ENCODE measurements at places on chromosomes 13 and 19.

DNA sequence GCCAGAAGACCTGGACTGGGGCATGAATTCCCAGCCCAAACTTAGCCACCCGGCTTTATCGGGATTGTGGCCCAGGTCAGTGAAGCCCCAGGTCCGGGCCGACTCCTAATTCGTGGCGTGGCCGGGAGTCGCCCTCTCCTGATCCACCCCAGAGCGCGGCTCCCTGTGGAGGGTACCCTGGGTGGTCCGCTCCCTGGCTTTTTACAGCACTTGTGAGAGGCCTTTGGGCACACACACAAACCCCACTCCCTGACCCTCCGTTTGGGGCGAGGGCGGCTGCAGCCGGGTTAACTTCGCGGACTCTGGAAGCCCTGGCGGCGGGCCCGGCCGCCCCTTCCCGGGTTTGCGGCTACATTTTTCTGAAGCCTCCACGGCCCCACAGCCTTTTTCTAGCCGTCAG lies 56.4 kb downstream of the ZNF568 start:
- DNase-seq, result no peak

- DNase-seq, result no peak
Measured at GRCh38 chr19:5016268-5016667, 47.4 kb downstream of the KDM4B start.

DNA sequence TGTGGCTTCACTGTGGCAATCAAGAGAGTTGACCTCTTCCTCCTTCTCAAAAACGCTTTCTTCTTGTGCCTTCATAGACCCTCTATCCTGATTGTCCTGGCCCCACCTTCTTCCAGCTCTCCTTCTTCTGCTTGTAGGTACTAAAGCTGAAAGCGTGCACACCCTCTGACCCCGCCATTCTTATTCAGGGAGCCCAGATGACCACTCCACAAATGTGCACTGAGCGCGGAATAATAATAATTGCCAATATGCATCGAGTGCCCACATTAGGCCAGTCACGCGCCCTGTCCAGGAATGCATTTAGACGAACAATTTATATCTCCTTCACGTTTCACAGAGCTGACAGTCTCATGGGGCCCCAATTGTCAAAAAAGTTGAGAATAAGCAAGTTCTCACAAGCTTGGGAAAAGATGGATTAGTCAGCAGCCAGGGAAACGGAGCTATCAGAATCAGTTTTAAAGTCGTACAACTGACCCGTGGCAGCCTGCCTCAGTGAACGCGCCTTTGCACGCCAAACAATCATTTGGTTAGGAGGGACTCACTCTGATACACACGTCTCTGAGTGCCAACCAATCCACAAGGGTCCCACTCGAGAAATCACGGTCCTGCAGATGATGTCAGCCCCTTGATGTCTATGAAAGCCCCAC lies 36.7 kb upstream of the PEG3 start:
- no peak for DNase-seq

DNA sequence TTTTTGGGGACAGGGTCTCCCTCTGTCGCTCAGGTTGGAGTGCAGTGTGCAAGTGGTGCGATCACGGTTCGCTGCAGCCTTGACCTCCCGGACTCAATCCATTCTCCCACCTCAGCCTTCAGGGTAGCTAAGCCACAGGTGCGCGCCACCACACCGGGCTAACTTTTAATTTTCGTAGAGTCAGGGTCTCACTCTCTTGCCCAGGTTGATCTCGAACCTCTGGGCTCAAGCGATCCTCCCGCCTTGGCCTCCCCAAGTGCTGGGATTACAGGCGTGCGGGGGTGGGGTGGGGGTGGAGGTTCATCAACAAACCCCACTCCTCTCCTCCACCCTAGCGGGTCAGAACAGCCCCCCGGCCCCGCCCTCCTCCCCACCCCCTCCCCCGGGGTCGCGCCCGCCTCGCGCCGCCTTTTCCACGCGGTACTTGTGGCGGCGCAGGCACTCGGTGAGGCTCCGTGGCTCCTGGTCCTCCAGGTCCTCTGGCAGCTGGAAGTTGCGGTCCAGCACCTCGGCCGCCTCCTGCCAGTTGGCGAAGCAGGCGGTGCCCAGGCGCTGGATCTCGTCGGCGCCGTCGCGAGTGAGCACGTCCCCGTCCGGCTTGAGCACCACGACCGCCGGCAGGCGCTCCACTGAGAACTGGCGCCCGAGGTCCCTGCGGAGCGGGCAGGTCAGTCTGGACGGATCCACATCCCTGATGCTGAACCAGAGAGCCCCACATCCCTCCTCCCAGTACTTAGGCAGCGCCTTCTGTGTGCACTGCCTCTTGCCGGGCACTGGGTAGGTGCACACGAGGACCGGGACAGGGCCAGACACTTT lies 5.2 kb downstream of the NXNL1 start:
- DNase-seq, result no peak

DNA sequence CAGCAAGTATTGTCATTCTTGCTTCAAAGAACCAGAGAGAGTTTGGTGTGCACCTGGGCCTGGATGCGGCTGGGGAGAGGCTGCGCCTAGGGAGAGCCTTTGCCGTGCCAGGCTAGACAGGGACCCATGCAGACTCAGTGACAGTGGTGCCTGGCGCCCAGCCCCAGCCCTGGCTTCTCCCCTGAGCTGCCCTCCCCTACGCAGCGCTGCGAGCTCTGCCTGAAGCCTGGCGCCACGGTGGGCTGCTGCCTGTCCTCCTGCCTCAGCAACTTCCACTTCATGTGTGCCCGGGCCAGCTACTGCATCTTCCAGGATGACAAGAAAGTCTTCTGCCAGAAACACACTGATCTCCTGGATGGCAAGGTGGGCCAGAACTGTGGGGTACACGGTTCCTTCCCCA lies 12.0 kb downstream of the KMT2B start:
- DNase-seq, result no peak

DNA sequence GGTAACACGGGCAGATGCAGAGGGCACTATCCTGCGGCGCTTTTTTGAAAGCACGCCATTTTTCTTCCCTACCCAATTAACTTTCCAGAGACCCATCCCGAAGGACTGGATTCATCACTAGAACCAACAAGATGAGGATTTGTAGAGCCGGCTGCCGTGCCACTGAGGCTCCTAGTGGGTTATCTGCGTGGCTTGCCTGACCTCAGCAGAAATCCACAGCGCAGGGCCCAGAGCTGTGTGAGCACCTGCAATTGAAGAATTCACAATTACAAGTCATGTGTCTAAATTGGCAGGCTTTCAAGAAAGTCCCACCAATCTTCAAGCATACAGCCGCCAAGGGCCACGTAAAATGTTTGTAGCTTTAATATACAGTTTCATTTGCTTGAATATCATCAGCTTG lies 75.5 kb downstream of the ALOX5AP start:
- DNase-seq, result no peak

DNA sequence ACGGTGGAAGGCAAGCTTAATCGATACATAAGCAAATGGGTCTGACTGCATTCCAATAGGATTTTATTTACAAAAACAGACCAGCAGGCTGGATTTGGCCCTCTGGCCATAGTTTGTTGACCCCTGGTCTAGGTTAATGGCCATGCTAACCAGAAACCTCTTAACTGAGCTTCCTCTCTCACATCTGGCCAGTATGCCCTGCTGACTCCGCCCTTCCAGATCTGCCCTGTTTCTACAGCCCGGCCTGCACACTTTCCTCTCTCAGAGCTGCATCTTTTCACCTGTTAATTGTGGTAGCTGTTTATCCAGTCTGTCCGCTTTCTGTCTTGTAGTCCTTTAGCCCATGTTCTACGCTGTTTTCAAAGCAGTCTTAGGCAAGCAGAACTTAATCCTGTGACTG lies 25.6 kb downstream of the EDNRB start:
- no peak for DNase-seq

GRCh38 chr19:3100331-3100730 lies 6.2 kb downstream of the GNA11 start:
- DNase-seq, result no peak

GRCh38 chr13:32354040-32354439 lies 38.7 kb downstream of the BRCA2 start:
- DNase-seq, result no peak

- DNase-seq, result no peak
Measured at GRCh38 chr13:68369739-68370138, 1139.6 kb upstream of the PCDH9 start.

DNA sequence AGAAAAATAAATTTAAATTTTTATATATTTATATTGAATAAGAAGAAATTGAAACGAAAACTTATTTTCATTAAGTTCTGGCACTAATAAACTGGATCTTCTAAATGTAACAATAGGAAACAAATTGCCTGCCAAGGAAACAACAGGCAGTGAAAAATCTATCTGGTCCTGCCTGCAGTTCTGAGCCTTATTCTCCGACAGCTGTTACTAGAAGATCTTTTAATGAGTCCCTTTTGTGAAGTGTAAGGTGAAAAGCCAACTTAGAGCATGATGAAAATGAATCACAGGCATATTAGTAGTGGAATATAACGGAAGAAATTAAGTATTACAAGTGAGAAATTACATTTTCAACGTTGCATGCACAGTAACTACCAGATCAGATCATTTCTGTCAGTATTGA lies 1002.7 kb upstream of the PCDH20 start:
- DNase-seq, result no peak

DNA sequence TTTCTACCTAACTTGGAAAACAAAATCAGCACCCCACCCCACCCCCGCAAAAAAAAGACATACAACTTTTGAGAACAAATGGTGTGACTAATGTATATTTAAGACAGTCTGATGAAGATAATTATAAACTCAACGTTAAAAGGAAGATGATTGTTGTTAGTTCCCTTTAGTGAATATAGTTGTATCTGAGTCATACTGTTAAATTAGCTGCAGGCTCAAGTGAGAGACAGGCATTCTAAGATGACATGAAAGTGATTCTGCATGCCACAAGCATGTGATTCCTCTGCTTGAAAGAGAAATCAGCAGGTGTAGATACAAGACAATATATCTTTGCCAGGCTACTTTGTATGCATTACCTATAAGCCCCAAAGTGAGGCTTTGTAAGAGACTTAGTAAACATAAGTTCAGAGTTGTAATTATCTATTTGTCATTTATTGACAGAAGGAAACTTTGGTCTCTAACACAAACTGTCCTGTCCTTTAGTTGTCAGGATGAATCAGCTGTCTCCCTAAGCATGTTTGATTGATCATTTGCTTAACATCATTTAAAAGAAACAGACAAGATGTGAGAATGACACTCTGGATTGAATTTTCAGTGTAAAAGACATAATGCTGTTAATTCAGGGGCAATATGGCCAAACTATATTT lies 319.4 kb upstream of the HTR2A start:
- no peak for DNase-seq

DNA sequence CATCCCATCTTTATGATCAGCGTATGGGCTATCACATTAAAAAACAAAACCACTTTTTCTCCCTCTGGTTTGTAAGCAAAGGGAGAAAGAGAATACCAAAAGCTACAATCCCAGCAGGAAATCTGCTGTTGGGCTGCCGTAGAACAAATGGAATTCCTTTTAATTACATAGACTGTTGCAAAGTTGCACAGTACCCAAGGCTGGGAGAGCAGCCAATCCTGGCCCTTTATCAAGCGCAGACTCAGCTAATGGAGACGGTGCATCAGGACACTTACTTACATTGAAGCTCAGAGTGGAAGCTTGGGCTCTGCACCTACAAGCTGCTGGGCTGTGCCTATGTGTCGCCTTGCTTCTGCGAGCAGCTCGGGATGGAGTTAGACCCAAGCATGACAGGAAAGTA lies 15.2 kb downstream of the CCNA1 start:
- no peak for DNase-seq

DNA sequence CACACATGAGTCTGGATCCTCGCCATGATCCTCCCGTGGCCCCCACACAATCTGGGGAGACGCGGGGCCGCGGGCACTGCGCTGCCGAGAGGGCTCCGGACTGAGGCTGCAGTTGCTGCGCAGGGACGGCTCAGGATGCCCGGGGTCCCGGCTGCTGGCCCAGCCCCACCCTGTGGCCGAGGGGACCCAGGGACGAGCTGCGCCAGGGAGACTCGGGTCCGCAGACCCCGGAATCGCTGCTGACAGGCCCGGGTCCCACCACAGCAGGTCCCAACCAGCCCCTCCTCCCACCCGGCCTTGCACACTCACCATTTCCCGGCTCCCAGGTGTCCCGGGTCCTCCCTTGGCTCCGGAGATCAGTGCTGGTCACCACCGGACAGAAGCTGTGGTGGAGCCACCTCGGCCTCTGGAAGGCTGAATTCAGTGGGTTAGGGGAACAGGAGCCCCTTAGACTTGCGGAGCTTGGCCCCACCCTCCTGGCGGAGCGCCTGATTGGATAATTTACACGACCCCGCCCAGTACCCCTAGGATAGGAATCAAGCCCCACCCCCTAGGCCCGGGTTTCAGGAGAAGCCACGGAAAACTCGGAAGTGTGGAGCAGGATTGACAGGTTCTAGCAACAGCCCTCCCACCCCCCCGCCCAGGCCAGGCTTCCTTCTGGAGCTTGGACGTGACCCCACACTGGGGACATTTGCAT lies 57.4 kb downstream of the ZNF44 start:
- no peak for DNase-seq

- peak; percentile 44 for DNase-seq
Measured at GRCh38 chr19:4115050-4115817, 8.7 kb downstream of the MAP2K2 start.

DNA sequence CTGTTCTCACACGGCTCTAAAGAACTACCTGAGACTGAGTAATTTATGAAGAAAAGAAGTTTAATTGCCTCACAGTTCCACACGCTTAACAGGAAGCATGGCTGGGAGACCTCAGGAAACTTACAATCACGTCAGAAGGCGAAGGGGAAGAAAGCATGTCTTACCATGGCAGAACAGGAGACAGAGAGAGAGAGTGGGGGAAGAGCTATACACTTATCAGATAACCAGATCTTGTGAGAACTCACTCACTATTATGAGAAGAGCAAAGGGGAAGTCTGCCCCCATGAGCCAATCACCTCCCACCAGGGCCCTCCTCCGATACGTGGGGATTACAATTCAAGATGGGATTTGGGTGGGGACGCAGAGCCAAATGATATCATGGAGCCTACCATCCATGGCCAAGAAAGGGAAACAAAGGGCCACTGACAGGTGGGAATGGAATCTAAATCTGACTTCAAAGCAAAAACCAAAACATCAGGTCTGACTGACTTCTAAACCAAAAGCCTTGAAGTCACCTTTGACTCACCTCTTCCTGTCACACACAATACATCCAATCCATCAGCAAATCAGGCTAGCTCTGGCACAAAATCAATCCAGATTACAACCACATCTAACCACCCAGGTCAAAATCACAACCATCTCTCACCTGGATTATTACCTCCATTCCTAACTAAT lies 189.7 kb downstream of the ENOX1 start:
- no peak for DNase-seq

DNA sequence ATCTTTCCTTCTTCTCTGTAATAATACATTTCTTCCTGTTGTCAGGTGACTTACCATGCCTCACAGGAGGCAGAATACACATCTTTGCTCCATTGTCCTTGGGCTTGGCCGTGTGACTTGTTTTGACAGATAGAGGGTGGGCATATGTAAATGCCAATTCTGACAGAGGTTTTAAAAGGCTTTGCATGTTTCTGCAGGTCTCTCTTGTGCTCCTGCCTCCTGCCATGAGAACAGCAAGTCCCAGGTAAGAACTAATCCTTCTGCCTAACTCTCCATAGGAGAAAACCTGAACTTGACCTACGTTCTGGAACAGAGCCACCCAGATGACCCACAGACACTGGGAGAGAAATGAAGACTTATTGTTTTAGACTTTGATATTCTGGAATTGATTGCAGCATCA lies 88.7 kb upstream of the TNFSF11 start:
- no peak for DNase-seq
